ENCODE measurements at places on chromosomes 4 and X.

- no peak for DNase-seq
Observed at GRCh38 chr4:16674082-16674481, 224.4 kb downstream of the LDB2 start.

GRCh38 chr4:179485781-179486180 is 2043.5 kb upstream of the AGA start:
- DNase-seq: no peak

GRCh38 chr4:139458543-139458942 is 4.6 kb downstream of the RAB33B start:
- no peak for DNase-seq

- no peak for DNase-seq
Observed at GRCh38 chr4:136985683-136986082, 546.6 kb downstream of the PCDH18 start.

DNA sequence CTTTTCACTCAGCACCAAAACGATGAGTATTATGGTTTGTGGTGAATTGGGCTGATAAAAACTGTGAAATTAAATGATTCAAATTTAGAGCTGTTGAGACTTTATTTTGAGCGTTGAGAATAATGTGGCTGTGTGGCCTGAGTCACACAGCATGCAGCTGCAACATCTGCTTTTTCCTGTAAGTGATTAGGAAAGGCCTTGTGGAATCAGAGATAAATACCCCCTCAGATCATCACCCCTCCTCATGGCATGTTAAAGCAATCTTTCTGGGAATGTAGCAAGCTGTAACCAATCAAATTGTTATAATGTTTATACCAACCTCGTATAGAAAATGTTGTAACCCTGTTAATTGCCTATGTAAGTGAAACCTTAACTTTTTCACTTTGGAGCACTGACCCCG is 90.0 kb upstream of the GRPR start:
- no peak for DNase-seq

- DNase-seq: no peak
Observed at GRCh38 chrX:136814847-136815750, 34.4 kb upstream of the ARHGEF6 start.

DNA sequence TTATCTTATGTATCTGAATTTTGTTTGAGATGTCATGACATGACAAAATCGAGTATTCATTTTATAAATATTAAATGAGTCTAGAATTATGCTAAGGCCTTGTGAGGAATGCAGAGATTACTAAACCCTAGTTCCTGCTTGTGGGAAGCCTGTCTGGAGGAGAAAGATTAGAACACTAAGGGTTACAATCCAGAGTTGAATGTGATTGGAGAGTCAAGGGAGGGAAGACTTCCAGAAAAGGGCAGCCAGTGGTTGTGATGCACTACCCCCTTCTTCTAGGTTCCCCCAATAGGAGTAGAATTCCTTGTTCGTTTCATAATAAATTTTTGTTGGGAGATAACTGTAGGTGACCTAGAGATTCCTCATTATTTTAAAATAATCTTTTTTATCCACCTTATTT is 141.1 kb downstream of the AFF1 start:
- DNase-seq: no peak

DNA sequence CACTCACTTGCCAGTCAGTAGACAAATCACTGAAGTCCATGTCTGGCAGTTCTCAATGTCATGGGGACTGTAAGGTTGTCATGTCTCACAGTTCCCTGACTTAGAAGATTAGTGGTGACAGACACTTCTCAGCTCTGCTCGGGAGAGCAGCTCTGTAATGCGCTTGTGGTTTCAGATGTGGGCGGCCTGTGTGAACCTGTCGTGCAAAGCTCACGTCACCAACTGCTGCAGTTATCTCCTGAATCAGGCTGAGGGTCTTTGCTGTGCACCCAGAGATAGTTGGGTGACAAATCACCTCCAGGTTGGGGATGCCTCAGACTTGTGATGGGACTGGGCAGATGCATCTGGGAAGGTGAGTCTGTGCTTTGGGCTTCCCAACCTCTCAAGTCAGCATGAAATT is at the start of gene IL9R:
Gene IL9R (plus strand): TSS at position 261 of the 400 bp plus-strand sequence. CDS start 64 bp downstream, at position 325.
- peak; percentile 30 for DNase-seq

GRCh38 chr4:138981930-138982390 is 33.6 kb upstream of the NOCT start:
- no peak for DNase-seq

GRCh38 chrX:75365243-75365975 is 91.5 kb downstream of the UPRT start:
- no peak for DNase-seq

DNA sequence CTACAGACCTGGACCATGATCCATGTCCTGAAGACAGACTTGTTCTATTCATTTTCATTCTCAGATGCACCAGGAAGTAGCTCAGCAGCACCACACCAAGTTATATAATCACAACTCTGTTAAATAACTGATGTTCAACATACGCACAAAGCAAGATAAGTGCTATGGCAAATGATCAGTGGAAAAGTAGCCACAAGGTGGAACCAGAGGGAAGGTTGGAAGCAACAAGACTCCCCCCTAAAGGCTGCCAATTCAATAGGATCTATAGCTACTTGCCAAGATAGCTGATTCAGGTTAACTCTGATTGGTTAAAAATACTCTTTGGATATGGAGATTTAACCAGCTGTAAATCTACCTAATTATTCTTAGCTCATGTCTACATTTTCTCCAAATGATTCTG is 23.7 kb upstream of the FAM47B start:
- DNase-seq: no peak

GRCh38 chrX:78886550-78886949 is 58.6 kb upstream of the P2RY10 start:
- DNase-seq: no peak

DNA sequence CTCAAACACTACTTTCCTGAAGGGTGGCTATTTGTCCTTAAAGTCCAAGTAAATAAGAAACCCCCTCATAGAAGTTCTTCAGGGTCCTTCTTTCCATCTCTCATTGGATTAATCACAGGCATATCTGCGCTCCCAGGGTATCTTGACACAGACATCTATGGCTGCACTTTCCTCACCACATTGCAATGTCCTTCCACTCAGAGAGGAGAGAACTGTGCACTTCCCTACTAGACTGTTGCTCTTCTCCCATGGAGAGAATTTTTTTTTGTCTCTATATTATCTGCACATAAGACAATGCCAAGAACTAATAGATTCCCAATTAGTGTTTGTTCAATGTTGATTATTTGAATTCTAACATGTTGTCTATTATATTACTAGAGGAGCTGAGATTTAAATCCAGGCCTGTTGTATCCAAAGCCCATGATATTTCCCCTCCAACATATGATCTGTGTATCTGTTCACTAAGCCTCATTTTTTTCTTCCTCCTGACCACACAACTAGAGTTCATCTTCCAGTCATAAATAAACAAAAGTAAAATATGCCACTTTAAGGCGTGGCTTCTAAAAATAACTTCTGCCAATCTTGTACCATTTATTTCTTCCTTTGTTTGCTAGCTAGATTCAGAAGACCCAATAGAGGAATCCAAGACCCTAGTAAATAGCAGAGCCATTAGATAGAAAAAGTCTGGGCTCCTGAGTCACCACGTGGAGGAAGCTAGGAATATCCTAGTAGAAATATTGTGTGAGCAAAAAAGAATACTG is 61.5 kb upstream of the FAM241A start:
- no peak for DNase-seq

- no peak for DNase-seq
Observed at GRCh38 chrX:150967786-150968185, 15.3 kb upstream of the HMGB3 start.

DNA sequence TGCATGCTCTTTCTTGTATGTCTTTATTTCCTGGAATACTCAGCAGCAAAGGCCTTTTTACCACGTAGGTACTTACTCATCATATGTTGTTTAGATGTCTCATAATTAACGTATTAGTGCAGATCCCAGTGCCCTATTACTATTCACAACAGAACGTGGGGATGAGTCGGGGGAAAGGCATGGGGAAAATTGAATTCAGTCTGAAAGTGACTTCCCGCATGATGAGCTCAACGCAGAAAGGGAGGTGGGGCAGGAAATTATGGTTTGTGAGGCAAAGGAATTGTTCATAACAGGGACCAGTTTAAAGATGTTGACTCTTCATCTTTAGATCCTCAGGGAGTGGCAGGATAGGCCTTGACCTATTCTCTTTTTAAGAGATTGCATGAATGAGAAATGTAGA is 2.0 kb upstream of the TMPRSS11D start:
- no peak for DNase-seq

DNA sequence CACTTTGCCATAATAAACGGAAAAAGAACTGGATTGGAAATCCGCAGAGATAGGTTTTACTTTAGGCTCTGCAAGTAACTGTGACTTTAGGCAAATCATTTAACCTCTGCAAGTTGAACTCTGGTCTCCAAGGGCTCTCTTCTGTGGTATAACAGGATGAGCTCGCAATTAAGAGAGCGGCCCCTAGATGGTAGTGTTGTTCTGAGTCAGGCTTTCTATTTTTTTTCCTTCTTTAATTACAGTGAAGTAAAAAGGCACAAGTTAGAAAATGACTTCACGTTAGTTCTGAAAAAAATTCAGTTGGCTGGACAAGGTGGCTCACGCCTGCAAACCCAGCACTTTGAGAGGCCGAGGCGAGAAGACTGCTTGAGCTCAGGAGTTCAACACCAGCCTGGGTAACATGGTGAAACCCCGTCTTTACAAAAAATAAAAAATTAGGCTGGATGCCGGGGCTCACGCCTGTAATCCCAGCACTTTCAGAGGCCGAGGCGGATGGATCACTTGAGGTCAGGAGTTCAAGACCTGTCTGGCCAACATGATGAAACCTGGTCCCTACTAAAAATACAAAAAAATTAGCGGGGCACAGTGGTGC is 18.0 kb downstream of the RPS3A start:
- DNase-seq: peak; percentile 31

- no peak for DNase-seq
Observed at GRCh38 chrX:50827996-50828395, 14.0 kb upstream of the SHROOM4 start.

GRCh38 chr4:128600996-128601871 is 208.3 kb upstream of the JADE1 start:
- no peak for DNase-seq

DNA sequence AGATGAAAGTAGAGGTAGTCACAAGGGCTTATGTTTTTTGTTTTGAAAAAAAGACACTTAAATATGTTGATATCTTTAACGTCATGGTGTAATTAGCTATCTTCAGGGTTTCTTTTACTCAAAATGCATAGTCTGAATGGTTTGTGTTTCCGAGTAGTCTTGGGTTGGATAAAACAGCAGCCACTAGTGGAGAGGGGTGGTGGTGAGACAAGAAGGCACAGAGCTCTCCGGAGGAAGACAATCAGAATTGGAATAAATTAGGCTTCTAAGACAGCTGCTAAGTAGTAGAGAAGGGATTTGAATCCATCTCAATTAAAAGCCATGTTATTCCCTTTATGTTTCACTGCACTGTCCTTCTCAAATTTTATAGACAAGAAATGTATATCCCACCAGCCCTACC is 240.4 kb upstream of the VEGFC start:
- DNase-seq: no peak

DNA sequence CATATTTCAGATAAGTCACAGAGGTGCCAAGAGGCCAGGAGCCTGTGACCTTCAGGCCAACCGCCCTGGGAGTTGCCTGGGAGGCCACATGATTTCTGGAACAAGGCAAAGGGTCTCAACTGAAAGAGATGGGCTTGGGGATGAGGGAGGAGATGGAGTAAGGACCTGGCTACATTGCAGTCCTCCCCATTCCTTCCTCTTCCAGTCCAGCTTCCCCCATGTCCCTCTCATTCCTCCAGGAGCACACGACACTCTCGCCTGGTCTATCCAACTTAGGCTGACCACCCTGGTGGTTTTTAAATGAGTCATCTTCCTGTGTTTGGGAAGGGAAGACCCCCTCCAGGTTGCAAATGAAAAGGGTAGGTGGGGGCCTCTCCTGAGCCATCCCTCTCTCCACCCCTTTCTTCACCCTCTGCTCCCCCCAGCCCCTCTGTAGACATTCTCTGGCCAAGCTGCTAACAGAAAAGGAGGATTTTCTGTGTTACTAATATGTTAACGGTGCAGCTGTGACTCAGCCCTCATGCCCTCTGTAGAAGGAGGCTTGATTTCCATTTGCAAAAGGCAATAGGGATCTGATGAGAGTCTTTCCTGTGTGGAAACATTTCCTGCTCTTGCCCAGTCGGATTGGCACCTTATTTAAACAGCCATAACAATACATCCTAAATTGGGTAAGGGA is 79.2 kb downstream of the RTL5 start:
- DNase-seq: no peak

GRCh38 chr4:189773909-189774308 is 166.8 kb upstream of the FRG1 start:
- DNase-seq: no peak

GRCh38 chr4:32631831-32632230 is 1911.7 kb downstream of the PCDH7 start:
- no peak for DNase-seq

- DNase-seq: no peak
Observed at GRCh38 chrX:129227366-129227765, 295.9 kb downstream of the SMARCA1 start.

DNA sequence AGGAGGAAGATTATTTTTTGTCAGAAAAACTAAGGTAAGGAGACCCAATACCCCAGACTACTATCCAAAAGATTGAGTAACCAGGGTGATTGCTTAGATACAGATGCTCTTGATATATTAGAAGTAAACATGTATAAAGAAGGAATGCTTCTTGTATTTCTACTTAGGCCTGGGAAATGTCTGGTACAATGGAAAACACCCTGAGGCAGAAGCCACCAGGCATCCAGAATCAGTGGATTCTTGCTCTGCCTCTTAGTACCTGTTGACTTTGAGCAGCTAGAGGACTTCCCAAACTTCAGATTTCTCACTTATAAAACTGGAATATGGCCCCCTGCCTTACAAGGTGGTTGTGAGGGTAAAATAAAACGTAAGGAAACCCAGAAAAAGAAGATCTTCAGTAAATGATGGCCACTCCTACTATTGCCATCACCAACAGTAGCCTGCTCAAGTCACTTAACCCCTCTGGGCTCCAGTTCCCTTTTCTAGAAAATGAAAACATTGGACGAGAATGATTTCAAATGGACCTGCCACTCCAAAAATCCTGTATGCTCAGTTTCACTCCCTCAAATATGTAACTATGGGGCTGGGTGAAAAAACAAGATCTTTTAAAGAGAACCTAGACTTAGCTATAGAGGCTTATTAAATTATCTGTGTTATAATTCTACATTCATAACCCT is 56.6 kb downstream of the AMELX start:
- DNase-seq: no peak

DNA sequence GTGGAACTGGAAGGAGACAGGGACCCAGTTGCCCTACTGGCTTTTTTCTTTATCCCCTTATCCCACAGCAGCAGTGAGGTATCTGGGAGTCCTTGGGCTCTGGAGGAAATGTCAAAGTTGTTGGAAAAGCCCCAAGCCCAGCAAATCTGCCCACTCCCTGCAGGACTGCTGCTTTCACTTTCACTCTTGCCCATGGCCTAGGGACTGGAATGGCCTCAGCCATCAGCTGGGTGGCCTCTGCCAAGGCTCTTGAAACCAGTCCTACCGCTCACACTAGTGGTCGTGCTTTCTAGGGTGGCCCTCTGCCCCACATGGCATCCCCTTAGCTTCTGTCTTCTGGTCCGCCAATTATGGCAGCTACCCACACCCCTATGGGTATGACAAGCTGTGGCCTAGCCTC is 9.7 kb upstream of the RHOXF1 start:
- no peak for DNase-seq

GRCh38 chr4:22179124-22179874 is 230.7 kb upstream of the KCNIP4 start:
- DNase-seq: no peak
